ENCODE measurements at places on chromosomes 2 and 18.
A peak's percentile ranks its signal among the peaks of the same experiment; 100 is the strongest.

GRCh38 chr2:210839450-210839849 is 283.1 kb downstream of the CPS1 start:
- no peak for DNase-seq

- DNase-seq, result no peak
Measured at GRCh38 chr2:68845043-68845442, 26.2 kb downstream of the BMP10 start.

DNA sequence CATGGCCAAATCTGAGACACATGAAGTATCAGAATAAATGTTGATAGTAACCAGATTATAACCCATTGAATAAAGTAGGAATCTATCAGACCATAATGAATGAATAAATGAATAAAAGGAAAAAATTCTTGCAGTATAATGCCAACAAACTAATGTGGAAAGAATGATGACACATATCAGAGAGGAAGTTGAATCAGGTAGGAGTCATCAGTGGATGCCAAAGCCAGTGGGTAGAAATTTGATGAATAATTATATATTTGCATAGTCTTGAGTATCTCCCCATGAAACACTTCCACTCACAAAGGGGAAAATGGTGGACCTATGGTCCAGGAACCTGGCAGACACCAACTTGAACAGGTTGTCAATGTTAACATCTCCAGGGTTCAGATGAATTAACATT is 68.6 kb downstream of the GALNT3 start:
- DNase-seq, result peak; percentile 33

GRCh38 chr2:144475569-144476275 is 44.2 kb downstream of the ZEB2 start:
- DNase-seq, result no peak

- DNase-seq, result no peak
Measured at GRCh38 chr2:111194835-111195621, 74.3 kb downstream of the BCL2L11 start.

DNA sequence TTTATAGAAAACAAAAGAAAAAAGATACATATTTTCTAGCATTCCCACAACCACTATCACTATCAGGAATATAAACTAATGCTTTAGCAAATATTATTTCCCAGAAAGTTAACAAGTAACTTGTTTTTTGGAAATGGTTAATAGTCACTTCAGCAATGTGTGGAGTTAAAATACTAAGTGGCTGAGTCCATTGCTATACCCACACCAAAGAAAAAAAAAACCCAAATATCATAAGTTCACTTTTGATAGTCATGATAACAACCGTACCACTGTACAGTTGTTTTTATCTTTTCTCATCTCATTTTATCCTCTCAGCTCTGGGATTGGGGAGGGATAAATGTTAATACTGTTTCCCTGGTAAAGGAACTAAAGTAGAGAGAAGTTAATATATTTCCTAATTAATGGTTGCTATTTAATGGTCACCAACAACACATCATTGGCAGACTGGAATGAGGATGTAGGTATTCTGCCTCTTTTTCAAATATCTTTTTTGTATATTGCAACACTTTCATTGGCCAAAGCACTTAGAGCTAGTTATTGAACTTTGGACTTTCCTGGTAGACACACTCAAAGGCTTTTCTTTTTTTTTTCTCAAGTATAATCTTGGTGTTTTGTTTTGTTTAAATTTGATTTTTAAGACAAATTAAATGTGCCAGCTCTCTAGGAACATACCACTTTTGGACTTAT is 18.4 kb upstream of the KANSL1L start:
- no peak for DNase-seq

DNA sequence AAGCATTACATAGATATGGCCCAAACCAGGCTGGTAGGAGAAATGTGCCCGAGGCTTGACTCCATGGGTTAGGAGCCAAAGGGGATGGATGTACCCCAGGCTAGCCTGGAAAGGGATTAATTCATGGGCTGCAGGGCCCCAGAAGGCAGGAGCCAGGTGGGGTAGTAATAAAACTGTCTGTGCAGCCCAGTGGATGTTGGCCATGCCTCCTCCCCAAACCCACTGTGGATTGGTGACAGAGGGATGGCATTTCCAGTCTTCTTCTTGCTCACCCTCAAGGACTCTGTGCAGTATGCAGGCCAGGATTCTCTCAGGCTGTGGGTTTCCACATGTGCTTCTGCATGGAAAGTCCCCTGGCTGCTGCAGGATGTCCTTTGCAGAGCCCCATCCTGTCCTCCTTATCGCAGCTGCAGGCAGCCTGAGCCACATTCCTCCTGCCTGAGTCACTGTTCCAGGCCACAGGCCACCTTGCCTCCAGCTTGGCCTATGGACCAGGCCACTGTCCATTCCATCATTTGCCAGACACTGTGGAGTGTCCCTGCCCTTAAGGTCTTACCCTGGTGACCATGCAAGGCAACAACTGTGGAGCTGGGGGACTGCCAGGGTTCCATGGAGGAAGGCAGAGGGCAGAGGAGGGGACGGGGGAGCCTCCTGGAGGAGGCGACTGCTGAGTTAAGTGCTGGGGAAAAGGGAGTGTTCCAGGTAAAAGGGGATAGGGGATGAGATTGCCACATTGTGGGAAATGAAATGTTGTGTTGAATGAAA is 38.9 kb downstream of the INO80C start:
- peak; percentile 69 for DNase-seq

- no peak for DNase-seq
Measured at GRCh38 chr2:105073591-105073990, 35.7 kb downstream of the MRPS9 start.

GRCh38 chr2:161172901-161173540 is 12.8 kb downstream of the TANK start:
- no peak for DNase-seq

DNA sequence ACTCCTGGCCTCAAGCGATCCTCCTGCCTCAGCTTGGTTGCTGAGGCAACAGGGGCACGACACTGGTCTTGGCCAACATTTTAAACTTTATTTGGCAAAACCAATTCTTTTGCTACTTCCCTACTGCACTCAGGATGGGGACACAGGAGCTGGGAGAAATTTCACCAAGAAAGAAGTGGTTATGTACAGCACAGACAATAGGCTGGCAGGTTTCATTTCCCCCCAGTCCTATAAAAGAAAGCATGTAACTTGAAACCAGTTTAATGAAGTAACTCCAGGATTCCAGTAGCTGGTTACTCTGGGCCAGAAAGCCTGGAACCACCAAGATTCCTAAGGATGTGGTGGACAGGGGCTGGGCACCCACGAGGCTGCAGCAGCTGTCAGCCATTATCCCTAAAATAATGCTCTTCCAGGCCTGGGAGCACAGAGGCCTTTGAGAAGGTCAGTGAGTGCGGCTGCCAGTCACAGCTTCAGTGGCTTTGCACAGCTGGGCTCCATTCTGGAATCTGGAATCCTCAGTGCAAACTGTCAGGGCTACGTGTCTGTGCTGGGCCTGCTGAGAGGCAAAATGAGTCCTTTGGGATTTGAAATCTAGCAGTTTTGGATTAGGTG is 142.3 kb upstream of the ITGA6 start:
- DNase-seq, result peak; percentile 49

DNA sequence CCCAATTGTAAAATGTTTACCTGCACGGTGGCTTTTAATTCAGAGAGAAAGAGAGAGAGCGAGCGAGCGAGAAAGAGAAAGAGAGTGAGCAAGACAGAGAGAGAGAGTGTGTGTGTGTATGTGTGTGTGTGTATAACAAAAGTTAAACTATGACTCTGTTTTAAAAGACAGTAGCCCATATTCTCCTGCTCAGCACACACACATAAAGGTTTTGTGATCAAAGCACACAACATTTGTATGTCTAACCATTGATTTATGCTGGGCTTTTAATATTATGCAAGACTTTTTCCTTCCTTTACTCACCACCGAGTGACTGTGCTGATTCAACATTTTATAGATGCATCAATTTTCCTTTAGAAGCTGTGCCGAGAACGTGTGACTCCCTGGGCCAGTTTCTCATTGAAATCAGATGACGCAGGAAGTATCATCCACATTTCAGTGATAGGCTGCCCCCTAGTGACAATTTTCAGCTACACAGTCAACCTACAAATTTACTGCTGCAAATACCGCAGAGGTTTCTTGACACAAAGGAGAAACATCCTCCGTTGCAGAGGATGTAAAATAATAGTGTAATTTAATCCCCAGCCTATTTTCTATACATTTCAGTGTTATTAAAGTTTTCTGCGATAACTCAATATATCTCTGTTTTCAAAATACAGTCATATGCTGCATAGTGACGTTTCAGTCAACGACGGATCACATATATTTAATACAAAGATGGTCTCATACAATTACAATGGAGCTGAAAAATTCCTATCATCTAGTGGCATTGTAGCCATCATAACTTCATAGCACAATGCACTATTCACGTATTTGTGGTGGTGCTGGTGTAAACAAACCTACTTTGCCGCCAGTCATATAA is 165.9 kb upstream of the TANK start:
- DNase-seq, result peak; percentile 47

DNA sequence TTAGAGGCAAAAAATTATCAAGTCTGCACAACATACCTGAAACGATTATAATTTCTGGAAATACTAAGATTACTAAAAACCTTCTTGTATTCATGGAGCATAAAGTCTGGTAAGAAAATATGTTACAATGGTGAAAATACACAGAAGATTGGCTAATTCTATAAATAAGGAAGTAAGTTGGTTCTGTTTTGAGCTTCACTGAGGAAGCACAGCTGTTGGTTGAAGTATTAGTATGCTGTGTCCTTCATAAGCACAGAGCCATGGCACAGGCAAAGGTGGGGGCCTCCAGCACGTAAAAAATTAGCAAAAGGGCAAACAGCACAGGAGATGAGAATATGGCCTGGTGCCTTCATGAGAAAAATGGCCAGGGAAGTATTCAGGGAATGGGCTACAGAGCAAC is 40.4 kb upstream of the ANKRD62 start:
- no peak for DNase-seq

DNA sequence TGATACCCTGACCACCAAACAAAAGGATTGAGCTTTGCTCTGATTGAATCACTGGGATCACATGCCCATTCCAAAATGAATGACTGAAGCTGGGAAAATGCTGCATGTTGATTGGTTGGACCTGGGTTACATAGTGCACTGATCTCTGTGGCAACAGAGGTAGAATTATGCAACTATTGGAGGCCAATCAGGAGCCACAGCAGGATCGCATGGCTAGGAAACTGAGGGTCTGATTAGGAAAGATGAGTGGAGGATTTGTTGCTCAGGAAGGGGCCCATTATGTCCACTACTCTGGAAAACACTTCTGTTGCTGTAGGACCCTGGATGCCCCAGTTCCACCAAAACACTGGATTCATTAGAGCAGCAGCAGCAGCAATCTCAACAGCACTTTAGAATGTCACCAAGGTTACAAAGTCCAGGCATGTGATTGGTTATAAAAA is 25.9 kb upstream of the SGPP2 start:
- no peak for DNase-seq

DNA sequence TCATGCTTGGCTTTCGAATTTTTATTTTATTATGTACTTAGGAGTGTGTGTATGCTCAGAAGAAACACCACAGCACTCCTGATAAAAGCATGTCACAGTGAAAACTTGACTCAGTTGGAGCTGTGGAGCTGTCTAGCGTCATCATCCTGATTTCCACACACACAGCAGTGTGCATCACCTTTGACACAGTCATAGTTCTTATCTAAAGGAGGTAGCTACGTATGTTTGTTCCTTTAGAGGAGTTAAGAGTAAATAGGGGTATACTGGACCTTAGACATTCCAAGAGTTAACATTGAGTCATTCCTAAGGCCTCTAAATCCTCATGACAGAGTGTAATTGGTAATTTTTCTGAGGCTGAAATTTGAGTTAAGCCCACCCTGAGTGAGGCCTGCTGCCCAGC is 96.9 kb downstream of the PHLPP1 start:
- DNase-seq, result no peak

GRCh38 chr18:3902676-3903075 is 452.7 kb downstream of the TGIF1 start:
- no peak for DNase-seq

DNA sequence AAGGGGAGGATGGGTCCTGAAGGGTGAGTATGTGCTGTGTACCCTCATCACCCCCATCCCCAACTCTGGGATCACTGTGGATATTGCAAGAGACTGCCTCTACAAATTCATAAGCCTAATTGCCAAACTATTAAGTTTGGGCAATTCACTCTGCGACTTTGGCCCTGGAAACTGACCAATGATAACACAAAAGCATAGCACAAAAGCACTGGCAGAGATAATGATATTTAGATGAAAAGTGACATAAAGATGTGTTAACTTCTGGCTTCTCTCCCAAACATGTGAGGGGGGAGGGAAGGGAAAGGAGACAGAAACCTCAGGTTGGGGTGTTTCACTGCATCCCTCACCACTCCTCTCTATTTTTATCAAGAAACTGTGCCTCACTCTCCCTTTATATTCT is 150.3 kb downstream of the SATB2 start:
- DNase-seq, result no peak

DNA sequence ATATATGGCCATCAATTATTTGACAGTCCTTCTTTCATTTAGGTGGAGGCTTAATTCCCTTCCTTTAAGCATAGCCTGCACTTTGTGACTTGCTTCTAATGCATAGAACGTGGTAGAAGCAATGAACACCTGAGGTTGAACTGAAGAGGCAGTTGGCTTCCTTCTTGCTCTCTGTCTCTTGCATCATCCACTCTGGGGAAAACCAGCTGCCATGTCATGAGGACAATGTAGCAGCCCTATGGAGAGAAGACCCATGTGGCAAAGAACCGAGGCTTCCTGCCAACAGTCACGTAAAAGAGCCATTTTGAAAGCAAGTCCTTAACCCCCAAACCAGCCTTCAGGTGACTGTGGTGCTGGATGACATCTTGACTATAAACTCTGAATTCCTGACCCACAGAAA is 46.8 kb downstream of the ATOH8 start:
- no peak for DNase-seq

- DNase-seq, result no peak
Measured at GRCh38 chr2:178834086-178834485, 26.9 kb upstream of the TTN start.

DNA sequence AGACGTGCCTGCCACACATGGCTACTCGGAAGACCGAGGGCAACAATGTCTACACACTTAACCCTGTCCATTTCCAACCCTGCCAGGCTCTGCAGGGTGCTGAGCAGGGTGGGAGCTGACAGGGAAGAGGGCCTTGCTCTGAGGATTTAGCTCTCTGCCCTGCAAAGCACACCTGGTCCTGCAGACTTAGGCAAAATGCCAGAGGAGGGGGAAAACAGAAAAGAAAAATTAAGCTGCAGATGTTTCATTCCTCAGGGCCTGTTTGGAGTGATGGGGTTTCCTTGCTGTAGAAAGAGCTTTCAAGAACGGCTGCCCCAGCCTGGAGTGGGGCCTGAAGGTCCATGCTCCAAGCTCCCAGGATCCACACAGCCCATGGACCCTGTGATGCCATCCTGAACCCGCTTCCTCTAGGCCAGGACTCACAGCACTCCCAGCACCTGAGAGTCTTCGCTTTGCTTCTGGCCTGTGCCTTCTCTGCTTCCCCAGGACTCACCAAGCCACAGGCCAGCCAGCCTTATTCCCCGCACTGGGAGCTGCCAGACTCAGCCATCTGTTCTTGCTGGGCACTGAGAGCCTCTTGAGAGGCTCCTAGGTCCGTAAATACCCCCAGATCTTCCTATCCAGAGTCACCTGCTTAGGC is 9.1 kb upstream of the TEX51 start:
- DNase-seq, result no peak

- peak; percentile 75 for DNase-seq
Measured at GRCh38 chr2:45024600-45025291, 15.5 kb upstream of the SIX2 start.

All from hepatic stellate cell (primary cell).